ENCODE measurements at places on chromosomes 4 and X.

DNA sequence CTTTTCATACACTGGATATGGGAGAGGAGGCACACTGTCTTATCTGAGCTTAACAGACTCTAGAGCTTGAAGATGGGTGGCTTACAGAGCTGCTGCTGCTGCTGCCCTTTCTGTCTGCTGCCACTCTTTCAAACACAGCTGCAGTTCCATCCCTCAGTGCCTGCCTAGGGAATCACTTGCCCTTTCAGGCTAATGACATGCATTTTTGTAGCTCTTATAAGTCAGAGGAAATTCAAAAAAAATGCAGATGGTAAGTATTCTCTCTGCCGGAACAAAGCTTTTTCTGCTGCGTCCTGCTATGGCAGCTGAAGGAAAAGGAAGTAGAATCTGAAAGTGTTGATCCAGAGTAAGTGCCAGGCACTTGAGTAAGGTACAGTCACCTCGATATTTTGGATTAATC, 460.4 kb upstream of the DIAPH2 start:
- no peak for DNase-seq

DNA sequence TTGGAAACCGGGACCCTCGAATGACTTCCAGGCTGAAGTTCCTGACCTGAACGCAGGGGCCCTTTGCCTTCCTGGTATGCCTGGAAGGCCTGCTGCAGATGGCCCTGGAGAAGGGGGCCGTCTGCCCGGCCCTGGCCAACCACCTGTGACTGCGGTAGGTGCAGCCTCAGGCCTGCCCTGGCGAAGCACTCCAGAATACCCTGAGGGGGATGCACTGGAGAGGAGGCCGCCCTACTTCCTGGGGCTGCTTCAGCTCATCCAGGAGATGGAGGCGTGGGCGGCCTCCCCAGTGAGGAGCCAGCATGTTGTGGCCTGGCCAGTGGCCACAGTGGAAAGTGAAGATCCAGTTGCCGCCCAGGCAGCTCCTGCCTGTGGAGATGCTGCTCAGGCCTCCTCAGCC, 26.4 kb upstream of the PNMA3 start:
- DNase-seq, result no peak

DNA sequence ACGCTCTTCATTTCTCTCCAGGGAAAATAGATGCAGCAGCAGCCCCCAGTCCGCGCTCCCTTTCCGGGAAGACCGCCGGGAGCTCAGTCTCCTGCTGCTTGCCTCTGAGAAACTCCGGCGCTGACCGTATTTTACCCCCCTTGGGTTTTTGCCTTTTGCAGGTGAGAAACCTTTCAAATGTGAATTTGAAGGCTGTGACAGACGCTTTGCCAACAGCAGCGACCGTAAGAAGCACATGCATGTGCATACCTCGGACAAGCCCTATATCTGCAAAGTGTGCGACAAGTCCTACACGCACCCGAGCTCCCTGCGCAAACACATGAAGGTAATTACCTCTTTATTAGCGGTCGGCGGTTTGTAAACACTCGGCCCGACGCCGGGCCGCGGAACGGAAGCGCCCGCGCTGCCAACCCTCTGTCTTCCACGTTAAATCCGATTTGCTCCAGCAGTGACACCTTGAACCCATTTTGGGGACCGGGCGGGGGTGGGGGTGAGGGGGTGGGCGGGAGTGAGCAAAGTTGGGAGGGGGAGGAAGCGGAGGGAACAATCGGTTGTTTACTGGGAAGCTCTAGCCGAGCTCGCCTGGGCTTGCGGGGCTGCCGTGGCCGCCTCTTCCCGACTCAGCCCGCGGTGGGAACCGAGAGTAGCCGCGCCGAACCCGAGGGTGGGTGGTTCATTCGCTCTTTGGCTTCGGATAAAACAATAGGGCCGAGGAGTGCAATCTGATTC, 3.0 kb downstream of the ZIC3 start:
- DNase-seq, result no peak

GRCh38 chrX:31320740-31321139, 248.9 kb upstream of the FTHL17 start:
- no peak for DNase-seq

DNA sequence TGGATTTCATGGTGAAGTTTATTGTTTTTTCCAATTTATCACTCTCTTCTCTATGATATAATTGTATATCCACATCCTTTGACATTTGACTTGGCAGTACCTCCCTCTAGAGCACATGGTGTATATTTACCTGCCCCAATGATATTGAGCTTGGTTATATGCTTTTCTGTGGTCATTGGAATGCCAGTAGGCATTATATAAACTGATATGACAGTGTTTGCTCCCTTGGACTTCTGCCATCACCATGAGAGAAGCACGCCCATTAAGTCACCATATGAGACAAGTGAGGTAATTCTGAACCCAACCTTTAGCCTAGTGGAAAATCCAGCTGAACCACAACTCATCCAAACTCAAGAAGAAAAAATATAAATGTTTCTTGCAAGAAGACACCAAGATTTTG, 2761.5 kb downstream of the ARAP2 start:
- no peak for DNase-seq

DNA sequence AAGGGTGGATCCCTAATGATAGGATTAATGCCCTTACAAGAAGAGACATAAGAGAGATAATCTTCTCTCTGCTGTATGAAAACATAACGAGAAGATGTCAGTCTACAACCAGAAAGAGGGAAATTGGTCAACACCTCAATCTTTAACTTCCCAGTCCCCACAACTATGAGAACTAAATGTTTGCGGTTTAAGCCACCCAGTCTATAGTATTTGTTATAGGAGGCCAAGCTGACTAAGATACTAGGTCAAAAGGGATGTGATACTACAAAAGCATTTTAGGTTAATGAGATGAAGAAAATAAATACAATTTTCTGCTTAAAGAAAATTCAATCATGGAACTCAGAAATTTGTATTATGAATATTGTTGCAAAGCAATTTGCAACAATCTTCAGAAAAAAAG, 55.4 kb upstream of the LHFPL1 start:
- DNase-seq, result no peak

GRCh38 chrX:124455966-124456365, 109.6 kb downstream of the SH2D1A start:
- no peak for DNase-seq

All from T-cell (primary cell).